ENCODE measurements at places on chromosomes 5 and 9.

DNA sequence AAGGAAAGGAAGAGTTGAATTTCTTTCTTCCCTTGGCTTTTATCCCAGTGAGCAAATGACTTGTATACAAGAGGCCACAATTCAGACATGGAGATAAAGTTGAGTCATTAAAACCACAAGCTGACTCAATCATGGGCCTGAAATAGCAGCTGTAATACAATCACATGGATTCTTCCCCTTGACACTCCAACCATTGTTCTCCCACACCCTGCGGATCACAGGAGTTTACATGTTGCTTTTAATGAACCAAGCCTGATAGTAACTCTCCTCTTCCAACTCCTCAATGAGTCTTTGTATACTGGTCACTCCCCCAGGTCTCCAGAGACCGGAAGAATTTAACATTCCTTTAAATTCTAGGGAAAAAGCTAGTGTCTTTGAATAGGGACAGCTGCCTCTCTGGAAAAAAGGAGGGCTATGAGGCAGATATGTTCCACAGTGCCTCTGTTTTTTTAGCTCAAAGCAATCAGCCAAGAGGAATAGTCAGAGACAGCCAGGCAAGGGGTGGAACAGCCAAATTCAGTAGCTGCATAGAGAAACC, 32.4 kb downstream of the PCDHGC5 start:
- DNase-seq: peak; percentile 99

DNA sequence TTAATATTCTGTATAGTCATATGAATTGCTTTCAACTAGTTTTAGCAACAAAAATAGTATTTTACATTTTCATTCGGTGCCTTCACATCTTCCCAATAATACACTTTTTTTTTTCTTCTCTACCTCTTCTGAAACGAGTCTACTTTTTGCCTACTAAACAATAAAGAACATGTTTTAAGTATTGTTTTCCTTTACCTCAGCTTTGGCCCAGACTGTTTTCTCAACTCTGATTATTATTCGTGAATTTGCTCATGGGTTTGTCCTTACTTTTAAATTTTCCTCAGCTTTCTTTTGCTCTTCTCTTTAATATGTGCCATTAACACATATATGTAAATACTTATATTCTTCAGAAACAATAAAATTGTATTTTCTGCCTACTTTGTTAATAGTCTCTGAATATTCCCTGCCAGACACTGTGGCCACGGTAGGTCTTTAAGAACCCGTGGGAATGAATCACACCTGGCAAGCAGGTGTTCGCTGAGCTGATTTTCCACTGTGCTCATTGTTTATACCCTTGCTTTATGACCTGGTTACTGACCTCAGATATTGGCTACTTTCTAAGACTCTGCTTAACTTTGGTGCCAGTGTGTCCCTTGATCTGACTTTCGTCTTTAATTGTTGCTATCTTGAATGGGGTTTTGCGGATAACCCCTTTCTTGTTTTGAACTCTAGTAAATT, 49.1 kb downstream of the FAM170A start:
- DNase-seq: no peak

DNA sequence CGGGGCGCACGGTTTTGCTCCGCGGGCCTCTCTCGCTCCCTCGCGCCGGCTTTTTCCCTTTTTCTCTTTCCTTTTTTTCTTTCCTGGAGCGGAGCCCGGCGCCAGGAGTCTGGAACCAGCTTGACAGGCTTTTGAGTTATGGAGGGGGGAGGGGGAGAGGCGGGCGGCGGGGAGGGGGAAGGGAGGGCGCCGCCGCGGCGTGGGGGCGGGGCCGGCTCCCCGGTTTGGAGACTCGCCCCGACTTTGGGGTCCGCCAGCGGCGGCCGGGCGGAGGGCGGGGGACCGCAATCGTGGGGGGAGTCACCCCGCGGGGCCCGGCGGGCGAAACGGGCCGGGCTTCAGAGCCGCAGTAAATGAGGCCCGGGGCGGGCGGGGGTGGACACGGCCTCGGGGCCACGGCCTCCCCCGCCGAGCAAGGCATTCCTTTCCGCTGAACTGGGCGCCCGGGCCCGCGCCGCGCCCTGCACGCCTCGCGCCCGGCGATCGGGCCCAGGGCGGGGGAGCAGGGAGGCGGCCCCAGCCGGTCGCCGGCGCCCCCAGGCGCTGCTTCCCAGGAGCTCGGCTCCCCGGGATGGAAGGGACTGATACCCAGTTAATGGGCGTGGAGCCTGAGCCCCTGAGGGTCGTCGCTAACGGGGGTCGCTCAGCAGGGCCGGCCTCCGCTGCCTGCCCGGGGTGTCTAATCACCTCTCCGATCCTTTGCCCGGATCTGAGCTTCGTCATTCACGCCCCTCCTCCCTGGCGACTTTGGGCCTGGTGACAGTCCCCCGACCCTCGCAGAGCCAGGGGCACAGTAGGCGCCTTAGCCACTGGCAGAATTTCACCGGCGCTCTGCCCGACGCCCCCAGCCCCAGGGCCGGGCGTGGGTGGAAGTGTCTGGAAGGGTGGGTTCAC, 138.1 kb downstream of the C9orf50 start:
- peak; percentile 91 for DNase-seq

GRCh38 chr5:152349683-152350526, 55.2 kb downstream of the NMUR2 start:
- DNase-seq: peak; percentile 12

GRCh38 chr5:142789206-142789605, 19.0 kb downstream of the ARHGAP26 start:
- DNase-seq: no peak

- no peak for DNase-seq
Measured at GRCh38 chr5:25295067-25295466, 650.3 kb upstream of the CDH10 start.

DNA sequence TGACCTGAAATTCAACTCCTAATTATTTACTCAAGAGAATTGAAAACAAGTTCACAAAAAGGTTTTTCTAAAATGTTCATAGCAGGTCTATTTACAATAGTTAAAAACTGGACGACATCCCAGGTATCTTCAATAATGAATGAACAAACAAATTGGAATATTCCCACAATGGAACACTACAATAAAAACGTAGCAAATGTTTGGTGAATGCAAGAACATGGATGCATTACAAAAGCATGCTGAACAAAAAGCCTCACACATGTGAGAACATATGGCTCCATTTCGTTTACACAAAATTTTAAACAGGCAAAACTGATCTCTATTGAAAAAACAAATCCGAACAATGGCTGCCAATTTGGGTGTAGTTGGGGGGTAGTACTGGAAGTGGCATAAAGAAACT, 669.9 kb downstream of the MTRR start:
- DNase-seq: no peak

DNA sequence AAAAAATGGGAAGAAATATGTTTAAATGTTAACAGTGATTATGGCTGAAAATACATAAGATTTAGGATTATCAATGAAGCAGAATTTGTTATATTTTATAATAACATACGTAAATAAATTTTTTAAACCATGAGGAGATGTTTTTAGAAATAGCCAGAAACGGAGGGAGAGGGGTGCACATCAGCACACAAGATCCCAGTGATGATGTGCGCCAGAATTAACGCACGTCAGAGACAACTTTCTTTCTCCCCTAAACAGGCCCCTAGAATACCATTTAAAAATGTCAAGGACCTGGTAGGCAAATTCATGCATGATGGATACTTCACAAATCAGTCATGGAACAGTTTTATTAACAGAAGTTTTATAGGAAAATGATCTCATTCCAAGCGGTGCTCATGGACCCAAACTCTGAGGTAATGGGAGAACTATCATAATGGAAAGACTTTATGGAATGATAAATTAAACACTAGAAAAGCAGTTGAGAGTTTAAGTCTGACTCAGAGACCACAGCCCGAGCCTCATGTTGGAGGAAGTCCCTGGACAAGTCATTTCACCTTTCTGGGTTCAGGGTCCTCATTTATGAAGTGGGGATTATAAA, 258.9 kb upstream of the GAS1 start:
- peak; percentile 84 for DNase-seq

- DNase-seq: peak; percentile 85
Measured at GRCh38 chr9:111926421-111926875, 29.8 kb downstream of the UGCG start.

DNA sequence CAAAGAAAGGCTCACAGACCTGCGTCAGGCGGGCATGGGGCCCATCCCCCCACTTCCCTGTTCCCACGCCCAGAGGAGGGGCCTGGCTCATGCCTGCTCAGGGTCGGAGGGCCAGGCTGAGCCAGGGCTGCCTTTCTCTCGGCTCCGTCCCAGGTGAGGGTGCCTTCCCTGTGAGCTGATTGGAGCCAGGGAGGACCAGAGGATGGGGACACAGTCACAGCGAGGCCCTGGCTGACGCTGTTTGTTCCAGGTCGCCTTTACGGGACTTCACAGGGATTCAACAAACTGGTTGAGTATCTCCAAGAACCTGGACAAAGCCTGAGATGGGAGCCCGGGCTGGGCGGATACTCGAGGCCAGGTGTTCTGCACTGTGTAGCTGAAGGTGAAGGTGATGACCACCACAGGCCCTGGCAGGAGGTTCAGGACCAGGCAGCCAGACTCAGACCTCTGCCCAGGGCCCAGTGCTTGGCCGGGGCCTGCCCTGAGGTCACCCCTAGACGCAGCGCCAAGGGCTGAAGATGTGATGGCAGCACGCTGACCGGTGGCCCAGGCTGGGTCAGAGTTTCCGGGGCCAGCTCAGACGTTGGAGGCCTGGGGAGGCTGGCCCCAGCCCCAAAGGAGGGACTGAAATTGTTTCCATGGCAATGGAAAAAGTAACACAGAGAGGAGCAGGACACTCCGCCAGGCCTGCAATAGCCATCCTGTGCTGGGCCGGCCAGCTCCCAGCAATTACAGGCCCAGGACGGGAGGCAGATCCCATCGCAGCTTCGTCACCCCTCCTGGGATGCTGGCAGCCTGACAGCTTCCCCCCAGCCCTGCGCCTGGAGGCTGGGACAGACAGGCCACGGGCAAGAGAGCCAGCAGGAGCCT, 65.3 kb upstream of the ADAMTS2 start:
- no peak for DNase-seq

GRCh38 chr5:53874409-53874808, 314.0 kb downstream of the NDUFS4 start:
- no peak for DNase-seq

DNA sequence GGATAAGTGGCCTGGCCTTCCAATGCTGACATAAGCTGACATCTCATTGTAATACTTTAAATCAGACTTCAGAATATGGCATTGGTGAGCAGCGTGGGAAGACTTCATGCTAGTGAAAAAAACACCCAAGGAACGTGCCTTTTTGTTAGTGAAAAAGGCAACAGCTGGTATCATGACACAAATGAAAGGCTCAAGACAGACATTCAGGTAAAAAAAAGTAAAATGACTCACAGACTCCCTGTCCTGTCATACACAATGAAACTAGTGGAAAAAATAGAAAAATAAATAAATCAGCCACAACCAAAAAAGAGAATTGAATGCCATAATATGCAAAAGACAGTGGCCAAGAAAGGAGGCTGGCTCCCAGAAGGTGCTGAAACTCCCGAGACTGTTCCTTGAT, 24.4 kb upstream of the PPP1R2B start:
- DNase-seq: no peak

DNA sequence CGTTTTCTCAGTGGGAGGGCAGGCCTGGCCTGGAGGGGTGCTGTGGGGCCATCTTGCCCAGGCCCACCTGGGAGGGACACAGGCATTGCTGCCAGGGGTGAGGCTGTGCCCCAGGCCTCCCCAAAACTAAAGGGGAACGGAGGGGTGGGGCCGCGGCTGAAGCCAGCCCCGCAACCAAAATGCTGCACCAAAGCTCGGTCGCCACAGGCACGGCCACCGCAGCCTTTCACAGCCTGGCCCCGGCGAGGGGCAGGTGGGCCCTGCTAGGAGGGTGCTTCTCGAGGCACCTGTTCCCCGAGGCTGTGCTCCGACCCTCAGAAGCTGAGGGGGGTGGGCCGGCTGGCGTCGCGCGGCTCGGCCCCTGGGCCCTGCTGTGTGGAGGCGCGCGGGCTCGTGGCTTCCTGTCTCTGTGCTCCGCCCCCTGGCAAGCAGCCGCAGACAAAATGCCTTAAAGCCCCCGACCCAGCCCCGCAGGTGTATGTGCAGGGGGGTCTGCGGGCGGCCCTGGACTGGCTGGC, 57.6 kb downstream of the JAK2 start:
- DNase-seq: no peak

DNA sequence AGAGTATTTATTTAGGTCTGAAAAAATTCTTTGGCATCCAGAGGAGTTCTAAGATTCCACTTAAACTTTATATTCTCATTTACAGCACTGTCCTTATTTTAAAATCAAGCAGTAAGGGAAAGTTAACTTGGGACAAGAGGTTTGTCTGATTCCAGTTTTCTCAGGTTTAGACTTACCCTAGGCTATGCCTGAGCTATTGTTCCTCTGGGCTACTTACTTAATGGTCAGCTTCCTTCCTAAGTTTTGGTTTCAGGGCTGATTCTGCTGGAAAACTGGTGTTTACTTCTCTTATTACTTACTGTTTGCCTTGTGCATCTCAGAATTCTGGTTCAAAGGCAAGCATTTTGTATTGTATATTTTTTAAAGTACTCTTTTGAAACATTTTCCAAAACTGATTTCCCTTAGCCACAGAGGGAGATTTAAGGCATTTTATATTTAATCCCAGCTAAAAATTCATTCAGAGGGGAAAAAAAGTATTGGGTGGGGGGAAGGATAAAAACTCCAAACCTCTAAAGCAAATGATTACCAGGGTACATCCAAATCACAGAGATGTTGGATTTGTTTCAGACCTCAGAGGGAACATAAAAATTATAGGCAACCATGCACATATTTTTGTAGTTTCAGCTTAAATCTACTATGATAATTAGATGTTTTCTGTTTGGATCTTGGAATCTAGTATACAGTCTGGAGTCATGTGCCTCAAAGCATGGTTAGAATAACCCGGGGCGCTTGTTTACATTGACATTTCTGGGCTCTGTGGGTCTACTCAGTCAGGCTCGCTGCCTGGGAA, 290.0 kb downstream of the ARHGAP26 start:
- DNase-seq: no peak

GRCh38 chr9:128999581-129000206, 28.4 kb downstream of the SH3GLB2 start:
- DNase-seq: no peak

- DNase-seq: no peak
Measured at GRCh38 chr5:157497875-157498611, 38.0 kb downstream of the NIPAL4 start.

DNA sequence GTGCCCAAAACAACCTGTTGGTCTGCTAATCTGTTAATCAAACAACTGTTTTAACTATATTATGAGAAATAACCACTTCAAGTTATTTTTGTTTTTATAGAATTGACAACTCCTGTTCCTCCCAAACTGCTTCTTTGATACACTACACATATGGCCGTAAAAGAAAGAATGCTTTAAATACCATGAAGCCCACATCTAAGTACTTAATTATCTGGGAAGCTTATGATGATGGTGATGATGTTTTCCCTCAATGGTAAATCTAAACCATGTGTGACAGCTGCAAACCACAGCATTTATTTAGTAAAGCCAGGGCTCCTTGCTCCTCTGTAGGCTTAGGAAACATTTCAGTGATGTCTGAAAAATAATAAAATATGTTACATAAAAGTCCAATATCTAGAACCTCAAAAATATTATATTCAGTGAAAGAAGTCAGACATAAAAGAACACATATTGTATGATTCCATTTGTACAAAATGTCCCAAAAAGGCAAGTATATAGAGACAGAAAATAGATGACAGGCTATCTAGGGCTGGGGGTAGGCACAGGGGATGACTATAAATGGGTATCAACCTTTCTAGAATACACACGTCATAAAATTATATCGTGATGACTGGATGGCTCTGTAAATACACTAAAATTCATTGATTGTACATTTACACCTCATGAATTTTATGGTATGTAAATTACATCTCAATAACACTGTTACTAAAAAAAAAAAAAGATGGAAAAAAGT, 154.1 kb downstream of the EFNA5 start:
- DNase-seq: peak; percentile 72

Data from astrocyte of the spinal cord (primary cell).